GM19239 (cell line): ENCODE measurements at places on chromosomes 13 and 19.

DNA sequence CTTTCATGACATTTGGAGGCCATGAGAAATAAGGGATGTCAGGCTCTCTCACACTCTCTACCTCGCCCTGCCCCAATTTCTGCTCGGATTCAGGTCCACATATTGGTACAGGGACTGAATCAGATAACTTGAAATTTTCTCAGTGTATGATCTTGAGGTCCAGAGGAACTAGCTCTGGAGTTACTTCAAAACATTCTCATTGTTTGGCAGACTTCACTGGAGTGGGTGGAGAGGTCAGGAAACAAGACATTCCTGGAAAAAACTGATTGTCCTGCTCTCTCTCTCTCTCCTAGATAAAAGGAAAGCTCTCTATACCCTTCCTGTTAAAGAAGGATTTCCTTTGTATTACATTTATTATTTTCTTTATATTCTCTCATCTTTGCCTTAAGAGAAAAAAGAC, 428.1 kb upstream of the DACH1 start:
- DNase-seq, result no peak

DNA sequence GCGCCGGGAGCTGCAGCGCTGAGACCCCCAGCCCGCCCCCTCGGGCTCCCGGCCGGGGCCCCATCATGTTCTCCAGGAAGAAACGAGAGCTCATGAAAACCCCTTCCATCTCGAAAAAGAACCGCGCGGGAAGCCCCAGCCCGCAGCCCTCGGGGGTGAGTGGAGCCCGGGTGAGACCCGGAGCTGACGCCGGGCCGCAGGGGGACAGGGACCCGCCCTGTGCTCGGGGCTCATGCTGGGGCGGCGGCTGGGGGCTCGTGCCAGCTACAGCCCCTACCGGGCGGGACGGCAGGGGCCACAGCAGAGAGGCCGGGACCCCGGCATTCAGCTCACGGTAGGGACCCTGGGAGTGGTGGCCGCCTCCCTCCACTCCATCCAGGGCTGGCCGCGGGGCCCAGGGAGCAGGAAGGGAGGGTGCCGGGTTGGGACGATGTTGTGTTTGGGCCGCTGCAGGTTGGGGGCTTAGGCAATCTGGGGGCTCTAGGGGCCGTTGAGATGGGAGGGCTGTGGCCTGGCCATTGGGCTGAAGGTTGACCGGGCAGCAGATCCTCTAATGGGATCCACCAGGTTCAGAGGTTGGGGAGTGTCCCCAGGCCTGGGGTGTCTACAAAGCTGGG, 482 bp downstream of the ARHGAP45 start:
- no peak for DNase-seq

- DNase-seq, result no peak
These were observed 20.1 kb downstream of the ZNF763 start for GRCh38 chr19:11984986-11985385.

- DNase-seq, result peak; percentile 98
These were observed 5.1 kb downstream of the CD37 start for GRCh38 chr19:49340069-49340864.

GRCh38 chr19:10091895-10092641, 6.0 kb downstream of the SHFL start:
- no peak for DNase-seq

- no peak for DNase-seq
These were observed 115.2 kb downstream of the STK24 start for GRCh38 chr13:98461486-98462240.

DNA sequence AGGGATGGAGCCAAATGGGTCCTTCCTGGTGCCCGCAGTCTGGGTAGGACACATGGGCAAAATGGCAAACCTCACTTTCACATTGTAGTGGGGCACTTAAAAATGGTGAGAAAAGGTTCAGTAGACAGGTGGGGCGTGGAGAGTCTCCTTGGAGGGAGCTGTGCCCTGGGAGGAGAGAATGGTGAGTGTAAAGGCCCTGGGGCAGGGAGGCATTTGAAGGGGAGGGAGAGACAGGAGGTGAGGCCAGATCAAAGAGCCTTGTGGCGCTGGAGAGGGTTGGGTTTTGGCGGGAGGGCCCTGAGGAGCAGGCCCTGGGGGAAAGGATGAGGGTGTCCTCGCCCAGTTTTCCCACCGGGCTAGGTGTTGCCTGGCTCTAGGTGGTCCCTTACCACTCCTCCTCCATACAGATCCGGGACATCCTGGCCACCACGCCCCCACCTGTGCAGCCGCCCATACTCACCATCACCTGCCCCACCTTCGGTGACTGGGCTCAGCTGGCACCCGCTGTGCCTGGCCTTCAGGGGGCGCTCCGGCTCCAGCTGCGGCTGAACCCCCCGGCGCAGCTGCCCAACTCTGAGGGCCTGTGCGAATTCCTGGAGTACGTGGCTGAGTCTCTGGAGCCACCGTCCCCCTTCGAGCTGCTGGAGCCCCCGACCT, 6.3 kb downstream of the MAP1S start:
- DNase-seq, result no peak

DNA sequence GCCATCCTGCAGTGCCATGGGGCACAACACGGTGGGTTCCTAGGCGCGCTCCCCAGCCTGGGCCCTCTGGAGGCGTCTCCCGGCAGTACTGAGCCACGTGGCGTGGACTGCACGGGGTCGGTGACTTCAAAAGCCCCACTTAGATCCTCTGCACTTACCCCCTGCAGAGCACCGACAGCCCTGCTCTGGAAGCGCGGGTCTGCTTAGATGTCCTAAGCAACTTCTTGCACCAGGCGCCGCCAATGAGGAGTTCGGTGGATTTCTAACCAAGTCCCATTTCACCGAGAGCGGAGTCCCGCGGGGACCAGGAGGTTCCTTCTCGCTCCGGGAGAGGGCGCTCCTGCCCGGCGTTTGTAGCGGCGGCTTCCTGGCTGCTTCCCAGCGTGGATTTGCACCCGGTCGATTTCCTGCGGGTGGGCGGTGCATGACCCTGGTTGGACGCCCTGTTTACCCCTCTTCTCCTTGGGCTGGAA, 25.2 kb upstream of the ZNF845 start:
- no peak for DNase-seq

- DNase-seq, result no peak
These were observed 438.6 kb downstream of the COG6 start for GRCh38 chr13:40094056-40094455.
